ENCODE measurements at places on chromosomes 1 and 21.

DNA sequence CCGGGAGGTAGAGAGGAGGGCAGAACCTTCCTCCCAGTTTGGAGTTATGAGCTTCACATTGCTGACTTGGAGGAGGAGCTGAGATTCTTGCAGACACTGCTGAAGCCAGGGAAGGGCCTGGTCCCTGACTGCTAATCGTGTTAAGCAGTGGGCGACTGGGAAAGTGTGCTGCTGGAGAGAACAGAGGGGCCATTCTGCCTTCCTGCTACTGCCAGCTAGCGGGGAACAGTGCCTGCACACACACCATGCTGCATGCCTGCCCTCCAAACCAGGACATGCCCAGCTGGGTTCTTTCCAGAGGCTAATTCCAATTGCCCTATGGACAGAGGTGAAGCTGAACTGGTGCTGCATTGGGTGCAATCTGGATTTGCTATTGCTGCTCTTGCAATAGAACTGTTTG is 281.4 kb downstream of the AJAP1 start:
- DNase-seq = no peak

- no peak for DNase-seq
Measured at GRCh38 chr1:225674381-225674780, 21.5 kb upstream of the ENAH start.

DNA sequence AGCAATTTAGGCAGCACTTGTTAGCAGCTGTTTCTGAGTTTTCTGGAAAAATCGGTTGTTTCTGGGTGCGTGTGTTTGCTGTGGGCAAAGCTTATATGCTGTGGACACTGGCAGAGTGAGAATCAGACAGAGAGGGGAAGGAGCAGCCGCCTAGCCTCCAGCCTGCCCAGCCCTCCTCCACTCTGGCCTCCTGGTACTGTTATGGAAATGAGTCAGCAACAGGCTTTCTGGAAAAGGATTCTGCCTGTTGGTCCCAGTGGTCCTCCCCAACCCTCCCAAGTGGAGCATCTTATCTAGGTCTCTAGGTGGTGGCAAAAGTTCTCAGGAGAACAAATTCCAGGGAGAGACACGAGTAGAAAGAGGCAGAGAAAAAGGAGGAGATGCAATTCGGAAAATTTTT is 42.2 kb upstream of the GOLT1A start:
- no peak for DNase-seq

DNA sequence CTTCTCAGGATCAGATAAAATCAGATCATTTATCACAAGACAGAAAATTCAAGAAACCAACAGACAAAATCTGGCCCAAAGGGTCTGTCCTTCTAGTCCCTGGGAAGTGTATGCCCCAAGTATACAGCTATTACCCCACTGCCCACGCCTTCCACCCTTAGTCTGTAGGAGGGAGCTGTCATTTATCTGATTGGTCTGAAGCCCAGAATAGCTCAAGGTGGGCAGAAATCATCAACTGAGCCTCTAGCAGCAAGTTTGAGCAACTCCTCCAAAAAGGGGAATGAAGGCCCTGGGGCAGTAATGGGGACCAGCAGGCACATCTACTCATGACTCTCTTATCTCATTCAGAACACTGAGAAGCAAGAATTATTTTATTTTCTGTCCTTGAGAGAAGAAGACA is 126.9 kb downstream of the MATN1 start:
- no peak for DNase-seq

GRCh38 chr1:119622311-119623192 is 25.5 kb downstream of the ZNF697 start:
- DNase-seq = no peak

- no peak for DNase-seq
Measured at GRCh38 chr1:77594366-77595112, 87.9 kb downstream of the ZZZ3 start.

DNA sequence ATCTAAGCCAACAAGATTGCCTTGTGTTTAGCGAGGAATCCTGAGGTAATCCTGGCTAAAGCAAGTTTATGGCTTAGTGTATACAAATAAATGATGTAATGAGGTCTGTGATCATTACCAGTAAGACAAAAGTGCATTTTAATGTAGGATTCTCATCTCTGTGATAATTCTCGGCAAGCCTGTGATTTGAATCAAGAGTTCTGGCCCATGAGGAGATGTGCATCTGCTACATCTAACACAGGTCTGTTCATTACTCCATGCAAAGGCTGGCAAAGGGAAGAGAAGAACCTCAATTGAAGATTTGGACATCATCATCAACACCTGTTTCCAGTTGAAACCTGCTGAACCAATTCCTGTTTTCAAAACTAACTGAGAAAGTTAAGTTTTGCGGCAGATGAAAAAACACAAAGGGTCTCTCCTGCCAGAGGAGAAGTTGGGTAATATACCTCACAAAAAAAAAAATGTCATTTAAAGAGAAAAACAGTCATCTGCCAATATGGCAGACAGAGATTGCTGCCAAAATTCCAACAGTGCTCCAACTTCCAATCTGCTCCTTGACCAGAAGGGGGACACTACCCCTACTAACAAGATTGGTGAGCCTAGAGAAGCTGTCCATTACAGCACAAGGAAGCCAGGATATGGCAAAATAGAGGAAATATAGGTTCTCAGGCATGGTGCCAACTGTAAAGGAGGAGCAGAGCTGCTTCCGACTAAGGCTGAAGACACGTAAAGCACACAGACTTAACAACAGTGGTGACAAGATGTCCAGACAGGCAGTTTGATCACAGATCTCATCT is 453.7 kb downstream of the TTLL7 start:
- DNase-seq = no peak

GRCh38 chr1:110601332-110601731 is 4.8 kb downstream of the KCNA2 start:
- no peak for DNase-seq

DNA sequence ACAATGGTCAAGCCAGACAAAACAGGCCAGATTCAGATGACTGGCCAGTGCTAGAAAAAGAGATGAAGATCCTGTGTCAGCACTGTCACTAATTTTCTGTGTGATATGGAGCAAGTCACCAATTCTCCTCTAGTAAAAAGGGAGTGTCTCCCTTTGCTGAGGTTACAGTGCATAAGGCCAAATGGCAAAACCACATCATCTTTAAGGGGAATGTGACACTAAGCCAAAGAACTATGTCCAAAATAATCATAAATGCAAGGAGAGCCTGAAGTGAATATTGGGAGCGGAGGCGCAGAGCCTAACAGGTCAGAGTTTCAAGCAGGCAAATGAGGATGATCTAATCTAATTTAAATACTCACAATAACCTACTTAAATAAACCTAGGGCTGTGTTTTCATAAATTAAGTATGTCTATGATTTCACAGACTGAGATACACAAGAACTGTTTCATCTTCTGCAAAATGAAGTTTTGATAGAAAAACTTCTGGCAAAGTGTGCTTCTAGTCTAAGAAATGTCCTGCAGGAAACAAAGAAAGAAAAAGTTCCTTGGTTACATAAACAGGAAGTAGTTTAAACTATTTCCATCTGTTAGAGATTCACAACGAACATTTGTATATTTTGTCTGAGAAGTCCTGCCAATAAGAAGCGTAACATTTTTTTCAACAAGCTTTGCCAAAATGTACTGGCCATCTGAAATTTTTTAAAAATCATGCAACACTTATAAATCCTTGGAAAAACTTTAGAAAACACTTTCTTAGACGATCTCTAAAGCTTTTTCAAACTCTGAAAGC is 290.2 kb downstream of the LRRC40 start:
- DNase-seq = no peak

- no peak for DNase-seq
Measured at GRCh38 chr1:245686446-245687030, 531.8 kb downstream of the KIF26B start.

DNA sequence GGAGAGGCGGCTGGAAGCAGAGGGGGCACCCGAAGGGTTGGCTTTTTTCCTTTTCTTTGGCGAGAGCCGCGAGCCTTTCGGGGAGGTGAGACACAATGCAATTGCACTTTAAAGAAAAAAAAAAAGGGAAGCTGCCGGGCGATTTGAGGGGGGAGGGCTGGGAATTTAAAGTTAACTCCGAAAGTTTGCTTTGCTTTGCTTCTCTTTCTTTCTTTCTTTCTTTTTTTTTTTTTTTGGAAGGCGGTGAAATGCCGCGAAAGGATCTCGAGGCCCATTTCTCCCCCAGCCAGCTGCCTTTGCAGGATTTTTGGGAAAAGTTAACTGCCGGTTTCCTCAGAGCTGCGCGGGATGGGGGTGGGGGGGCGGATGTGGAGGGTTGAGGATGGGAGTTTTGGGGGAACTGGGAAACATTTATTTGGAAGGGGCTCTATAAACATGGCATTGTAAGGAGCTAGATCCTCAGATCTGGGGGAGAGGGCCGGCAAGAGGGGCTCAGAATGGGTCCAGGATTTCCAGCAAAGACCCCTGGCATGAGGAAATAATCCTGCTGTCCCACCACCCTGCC is 997 bp downstream of the ZNF362 start:
- no peak for DNase-seq

- DNase-seq = peak; percentile 48
Measured at GRCh38 chr1:39104158-39105060, 78.3 kb downstream of the NDUFS5 start.

DNA sequence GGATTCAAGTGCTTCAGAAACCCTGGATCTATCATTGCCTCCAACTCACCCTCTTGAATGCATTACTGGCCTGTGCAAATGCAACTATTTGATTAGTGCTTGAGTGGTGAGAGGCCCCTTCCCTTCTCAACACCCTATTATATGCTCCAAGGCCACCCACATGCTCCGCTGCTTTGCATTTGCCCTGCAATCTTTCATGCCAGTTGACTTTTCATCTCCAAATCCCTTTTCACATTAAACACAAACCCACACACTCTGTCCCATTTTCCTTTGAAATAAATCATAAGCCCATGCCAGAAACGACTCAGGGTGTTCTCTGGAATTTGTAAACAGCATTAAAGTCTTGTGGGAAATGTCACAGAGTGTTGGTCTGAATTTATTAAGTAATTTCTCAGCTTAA is 78.9 kb upstream of the CTTNBP2NL start:
- DNase-seq = no peak

GRCh38 chr21:32782698-32783097 is 11.1 kb upstream of the PAXBP1 start:
- DNase-seq = no peak

GRCh38 chr1:15196069-15196468 is 42.5 kb downstream of the TMEM51 start:
- no peak for DNase-seq

GRCh38 chr1:184889902-184890301 is 84.4 kb downstream of the NIBAN1 start:
- no peak for DNase-seq

DNA sequence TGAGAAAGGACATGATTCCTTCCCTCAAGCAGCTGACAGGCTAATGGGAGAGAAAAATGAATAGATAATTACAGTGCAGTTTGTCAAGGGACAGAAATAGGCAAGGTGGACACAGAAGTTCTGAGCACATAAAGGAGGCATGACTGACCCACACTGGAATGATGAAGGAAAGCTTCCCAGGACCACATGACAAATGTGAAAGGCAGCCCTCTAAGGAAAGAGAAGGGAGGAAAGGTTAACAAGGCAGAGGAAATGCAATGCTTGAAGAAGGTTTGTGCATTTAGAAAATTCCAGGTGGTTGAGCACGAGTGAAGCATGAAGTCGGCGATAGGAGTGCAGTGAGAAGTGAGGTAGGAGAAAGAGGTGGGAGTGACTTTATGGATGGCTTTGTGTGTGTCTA is 37.4 kb downstream of the LAMC2 start:
- DNase-seq = no peak

DNA sequence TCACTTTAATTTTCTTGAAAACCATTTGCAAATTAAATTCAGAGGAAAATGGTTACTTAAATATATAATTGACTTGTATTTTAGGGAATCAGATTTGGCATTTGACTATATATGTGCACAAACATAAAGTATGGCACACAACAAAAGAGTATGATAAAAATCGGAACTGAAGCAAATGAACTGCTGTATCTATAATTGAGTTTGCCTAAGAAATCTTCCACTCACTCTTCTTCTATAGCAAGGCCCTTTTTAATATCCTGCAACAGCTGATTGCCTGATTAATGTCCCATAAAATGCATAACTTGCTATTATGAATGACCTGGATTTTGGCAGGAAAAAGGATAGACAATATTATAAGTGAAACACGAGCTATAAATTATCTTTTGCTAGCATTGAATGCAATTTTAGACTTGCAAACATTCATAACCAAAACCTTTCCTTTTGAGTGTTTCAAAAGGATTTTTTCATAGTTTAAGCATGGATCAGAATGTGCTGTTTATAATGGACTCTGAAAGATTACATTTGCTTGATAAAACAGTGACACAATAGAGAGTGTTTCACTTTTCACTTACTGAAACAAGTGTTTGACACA is 2204.3 kb downstream of the MRPL39 start:
- DNase-seq = no peak

GRCh38 chr1:20601129-20601825 is 12.4 kb downstream of the CDA start:
- no peak for DNase-seq

DNA sequence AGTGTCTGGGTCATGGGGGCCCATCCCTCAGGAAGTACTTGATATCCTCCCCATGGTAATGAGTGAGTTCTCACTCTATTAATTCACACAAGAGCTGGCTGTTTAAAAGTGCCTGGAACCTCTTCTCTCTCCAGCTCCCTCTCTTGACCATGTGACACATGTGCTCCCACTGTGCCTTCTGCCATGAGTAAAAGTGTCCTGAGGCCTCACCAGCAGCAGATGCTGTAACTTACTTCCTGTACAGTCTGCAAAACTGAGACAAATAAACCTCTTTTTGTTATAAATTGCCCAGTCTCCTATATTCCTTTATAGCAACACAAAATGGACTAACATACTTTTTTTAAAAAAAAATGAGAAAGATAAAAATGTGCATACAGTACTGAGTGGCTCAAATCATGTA is 24.0 kb downstream of the PUM1 start:
- no peak for DNase-seq

- no peak for DNase-seq
Measured at GRCh38 chr1:246417813-246418564, 89.1 kb downstream of the SMYD3 start.

DNA sequence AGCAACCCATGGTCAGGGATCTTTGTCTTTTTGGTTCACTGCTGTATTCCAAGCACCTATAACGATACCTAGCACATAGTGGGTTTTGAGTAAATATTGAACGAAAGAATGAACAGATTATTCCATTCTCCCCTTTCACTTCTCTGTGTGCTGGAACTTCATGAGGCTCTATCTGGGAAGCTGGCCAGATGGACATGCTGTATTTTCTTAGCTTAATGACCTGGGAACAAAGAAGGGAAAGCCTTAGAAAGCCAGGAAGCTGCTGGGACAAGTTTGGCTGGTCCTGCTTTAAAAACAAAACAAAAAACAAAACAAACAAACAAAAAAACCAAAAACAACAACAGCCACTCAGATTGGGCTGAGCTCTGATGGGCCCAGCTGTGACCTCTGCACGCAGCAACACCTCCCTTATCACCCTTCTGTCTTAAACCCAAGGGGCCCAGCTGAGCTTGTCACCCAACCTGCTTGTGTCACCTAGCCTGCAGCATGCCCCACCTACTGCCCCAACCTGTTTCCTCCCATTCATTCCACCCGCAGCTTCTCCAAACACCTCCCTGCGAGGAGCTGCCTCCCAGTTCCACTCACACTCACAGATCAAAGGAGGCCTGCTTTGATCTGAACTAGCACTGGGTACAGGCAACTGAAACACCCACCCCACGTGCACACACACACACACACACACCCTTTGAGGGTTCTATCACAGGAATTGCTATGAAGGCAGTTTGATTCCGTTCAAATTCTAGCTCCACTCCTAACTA is 37.1 kb downstream of the SLC30A1 start:
- no peak for DNase-seq
